Activated CD4-positive, alpha-beta T cell treated with anti-CD3 and anti-CD28 coated beads, Interleukin-2, amount 50 U/mL, for 1 hour (primary cell): ENCODE measurements at places on chromosomes 6 and 20.

GRCh38 chr20:4637081-4637797 lies 84.5 kb upstream of the PRND start:
- DNase-seq = no peak

DNA sequence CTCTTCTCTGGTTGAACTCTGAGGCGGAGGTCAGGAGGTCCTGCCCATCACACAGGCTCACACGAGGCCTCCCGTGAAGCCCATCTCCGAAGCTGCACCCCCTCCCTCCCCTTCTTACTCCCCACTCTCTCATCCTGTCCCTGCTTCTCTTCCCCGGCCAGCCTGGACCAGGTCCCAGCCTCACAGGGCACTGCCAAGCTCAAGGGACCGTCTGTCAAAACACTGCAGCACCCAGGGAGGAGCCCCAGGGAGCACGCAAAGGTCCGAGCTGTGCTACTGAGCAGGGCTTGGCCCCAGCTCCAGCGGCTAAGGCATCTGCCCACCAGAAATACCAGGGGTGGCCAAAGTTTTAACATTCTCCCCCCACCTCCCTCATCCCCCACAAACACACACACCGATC lies 70.0 kb downstream of the PSMG4 start:
- no peak for DNase-seq

GRCh38 chr20:38113401-38114325 lies 51.4 kb downstream of the TGM2 start:
- DNase-seq = no peak

GRCh38 chr6:109457562-109457996 lies 2.0 kb upstream of the MICAL1 start:
- no peak for DNase-seq

GRCh38 chr6:37587866-37588734 lies 88.4 kb upstream of the CCDC167 start:
- no peak for DNase-seq

- no peak for DNase-seq
Measured at GRCh38 chr20:10634211-10634610, 39.6 kb downstream of the JAG1 start.

DNA sequence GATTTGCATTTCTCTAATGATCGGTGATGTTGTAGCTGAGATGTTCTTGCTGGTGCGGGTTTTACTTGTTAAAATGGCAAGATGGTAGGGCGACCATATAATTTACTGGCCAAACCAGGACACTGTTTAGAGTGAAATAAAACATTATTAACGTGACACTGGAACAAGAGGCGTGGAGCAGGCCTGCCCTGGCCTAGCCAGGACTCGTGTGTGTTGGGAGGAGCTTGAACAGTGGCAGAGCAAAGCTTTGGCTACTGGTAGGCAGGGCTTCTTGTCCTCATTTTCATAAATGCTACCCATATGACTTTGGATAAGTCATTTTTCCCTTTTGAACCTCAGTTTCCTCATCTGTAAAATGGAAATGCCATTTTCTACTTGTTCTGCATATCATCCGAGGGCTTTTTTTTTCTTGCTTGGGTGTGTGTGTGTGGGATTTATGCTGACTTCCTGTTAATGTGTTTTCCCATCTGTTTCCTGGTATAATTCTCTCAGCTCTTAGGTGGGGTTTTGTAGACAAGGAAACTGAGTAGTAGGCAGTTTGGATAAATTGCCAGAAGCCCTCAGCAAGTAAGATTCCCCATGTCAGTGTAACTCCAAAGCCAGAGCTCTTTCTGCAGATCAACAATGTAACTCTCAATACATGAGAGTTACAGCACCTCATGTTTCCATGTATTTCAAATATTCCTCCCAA lies 81.7 kb downstream of the TOX2 start:
- no peak for DNase-seq

DNA sequence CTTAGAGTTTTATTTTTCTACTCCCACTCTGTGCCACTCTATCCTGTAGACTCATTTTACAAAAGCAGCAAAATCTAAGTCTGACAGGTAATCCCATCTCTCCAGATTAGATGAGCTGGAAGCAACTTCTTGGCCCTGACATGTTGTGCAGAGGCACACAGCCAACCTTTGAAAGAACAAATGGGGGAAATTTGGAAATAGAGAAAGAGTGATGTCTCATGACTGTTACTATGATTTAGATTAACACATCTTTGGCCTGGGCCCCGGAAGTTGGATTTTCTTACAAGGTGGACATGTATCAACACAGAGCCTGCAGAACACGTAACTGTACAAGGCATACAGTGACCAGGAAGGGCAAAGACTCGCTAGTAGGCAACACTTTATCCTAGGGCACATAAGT lies 227.7 kb downstream of the MYLK4 start:
- no peak for DNase-seq

- no peak for DNase-seq
Measured at GRCh38 chr6:118881440-118882313, 12.3 kb upstream of the ASF1A start.

DNA sequence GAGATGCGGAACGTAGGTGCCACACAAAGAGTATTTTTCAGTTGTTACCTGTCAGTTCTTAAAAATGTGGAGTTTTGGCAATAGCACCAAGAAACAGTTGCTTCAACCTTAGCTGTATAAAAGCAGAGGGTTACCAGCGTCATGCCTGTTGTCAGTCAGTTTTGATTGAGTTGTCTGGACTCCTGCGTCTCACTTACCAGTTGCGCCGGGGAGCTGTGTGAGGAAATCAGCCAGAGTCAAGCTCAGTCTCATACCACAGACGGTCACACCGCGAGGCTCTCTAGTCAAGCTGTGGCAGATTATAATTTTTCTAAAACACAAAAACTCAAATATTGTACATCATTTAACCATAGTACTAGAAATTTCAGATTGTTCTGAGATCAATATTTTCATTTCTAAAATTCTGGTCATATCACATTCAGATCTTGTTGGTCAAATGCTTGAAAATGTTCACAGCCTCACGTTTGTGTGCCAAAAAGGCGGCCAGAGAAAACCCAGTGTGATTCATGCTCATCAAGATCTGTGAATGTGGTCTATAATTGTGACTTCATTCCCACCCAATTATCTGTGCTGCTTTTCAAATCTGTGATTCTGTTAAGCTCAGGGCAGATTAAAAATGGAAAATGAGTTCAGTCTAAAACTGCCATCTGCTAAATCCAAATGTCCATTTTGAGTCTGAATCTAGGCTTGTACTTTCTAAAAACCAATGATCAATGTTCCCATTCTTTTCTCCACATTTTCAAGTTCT lies 37.5 kb downstream of the SASH1 start:
- DNase-seq = no peak

DNA sequence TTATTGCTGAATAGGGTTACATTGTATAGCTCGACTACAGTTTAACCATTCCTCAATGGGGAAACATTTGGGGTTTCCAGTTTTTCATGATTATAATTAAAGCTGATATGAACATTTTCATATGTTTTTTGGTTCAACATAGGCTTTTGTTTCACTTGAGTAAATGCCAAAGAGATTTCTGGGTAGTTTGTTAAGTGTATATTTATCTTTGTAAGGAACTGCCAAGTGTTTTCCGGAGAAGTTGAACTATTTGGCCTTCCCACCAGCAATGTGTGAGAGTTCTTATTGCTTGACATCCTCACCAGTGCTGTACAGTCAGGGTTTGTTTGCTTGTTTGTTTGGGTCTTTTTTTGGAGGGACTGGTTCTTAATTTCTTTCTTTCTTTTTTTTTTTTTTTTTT lies 83.7 kb upstream of the RALY start:
- DNase-seq = no peak

DNA sequence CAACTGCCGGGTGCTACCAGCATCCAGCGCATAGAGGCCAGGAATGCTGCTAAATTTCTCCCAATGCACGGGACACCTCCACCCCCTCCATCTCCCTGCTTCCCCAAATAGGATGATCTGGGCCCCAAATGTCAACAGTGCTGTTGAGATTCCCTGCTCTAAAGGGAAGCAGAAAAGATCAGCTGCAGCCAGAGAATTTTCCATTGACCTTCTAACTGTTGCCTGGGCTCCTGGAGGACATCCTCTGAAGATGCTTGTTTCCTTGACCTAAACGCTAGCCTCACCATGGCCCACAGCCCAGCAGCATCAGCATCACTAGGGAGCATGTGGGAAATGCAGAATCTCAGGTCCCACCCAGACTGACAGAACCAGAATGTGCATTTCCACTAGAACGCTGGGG lies 161.3 kb downstream of the GMPR start:
- no peak for DNase-seq

DNA sequence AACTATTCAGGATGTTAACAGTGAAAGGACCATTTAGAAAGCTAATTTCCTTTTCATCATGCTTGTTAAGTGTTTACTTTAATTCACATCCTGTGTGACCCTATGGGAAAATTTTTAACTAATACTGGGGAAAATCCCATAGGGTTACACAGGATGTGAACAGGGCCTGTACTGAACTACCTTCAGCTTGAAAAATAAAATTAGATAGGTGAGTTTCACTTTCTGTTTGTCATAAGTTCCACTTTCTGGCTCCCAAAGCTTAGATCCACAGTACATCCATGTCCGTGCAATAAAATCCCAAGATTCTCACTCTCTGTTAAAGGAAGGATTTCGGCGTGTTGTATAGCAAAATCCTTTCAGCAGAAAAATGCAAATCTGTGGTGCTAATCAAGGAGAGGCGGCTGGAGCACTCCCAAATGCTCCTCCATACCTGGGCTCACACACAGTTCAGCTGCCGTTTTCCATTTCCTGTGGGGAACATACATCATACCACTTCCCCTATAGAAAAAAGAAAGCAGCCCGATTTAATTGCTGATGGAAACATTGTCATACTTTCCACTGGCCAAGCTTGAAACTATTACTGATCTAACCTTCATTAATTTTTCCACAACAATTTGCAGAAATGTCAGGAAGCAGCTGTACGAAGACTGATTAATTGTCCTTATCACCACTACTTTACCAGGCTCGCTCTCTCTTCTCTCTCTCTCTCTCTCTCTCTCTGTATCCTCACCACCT lies 125.2 kb downstream of the HIVEP2 start:
- DNase-seq = peak; percentile 45

DNA sequence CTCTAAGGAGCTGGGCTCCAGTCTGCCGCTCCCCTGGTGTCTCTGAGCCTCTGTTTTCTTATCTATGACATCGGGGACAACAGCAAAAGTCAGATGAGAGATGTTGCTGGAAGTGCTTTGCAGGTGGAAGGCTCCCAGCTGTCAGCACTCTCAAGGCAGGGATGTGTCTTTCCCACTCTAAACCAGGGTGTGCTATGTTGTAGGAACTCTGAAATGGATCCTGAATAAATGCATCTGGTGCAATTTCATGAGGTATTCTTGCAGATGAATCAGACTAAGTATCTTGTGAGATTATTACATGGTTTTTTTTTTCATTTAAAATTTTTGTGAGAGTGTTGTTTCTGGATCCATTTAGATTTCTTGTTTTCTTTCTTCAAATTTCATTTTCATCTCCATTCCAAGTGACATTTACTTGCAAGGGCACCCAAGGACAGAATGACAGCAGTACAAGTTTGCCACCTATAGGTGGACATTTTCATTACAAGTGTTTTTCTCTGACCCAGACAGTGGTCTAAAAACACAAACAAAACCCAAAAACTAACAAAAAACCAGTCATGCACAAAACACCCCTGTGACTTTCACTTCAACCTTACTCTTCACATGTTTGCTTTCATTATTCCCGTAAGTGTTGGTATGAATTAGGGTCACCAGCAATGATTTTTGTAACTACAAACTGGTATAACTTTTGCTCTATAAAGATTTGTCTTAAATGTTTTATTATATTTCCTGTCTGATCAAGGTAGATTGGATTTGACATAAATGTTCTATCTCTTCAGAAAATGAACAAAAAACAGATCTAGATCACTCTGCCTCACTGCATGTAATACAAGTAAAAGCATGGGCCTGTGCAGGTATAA lies 14.7 kb upstream of the SIM1 start:
- DNase-seq = no peak

- no peak for DNase-seq
Measured at GRCh38 chr6:15916581-15916980, 212.3 kb upstream of the MYLIP start.

DNA sequence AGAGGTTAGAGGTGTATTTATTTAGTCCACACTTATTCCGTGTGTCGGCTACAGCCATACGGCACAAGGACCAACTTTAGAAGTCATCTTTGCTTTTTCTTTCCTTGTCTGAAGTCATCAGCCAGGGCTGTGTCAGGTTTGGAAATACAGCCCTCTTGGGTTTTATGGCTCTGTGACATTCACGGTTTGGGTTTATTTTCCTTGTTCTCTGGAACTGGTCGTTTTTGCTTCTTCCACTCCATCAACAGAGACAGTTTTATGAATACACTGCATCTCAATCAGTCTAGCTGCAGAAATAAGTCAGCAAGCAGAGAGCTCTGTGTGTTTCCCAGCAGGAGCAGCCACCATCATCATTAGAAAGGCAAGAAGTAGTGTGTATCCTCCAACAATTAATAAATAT lies 132.5 kb downstream of the TBC1D7 start:
- DNase-seq = no peak

DNA sequence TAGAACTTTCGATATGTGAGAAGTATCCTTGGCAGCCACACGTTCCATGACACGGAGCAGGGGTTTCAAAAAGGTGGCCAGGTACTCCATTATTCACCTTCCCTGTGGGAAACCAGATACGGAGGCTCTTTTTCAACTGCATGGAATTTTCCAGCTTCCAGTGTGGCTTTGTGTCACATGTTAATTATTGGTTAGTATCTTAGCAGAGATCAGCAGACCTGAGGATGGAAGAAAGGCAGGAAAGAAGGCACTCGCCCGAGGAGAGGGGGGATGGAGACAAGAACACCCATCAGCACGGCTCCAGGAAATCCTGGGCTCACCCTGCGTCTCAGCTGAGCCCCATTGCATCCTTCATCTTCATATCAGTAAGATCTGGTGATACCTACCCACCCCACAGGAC lies 115.5 kb downstream of the PXDC1 start:
- DNase-seq = no peak

GRCh38 chr6:71473926-71474325 lies 185.3 kb downstream of the OGFRL1 start:
- no peak for DNase-seq

- DNase-seq = no peak
Measured at GRCh38 chr6:10140824-10141223, 274.1 kb downstream of the TFAP2A start.

DNA sequence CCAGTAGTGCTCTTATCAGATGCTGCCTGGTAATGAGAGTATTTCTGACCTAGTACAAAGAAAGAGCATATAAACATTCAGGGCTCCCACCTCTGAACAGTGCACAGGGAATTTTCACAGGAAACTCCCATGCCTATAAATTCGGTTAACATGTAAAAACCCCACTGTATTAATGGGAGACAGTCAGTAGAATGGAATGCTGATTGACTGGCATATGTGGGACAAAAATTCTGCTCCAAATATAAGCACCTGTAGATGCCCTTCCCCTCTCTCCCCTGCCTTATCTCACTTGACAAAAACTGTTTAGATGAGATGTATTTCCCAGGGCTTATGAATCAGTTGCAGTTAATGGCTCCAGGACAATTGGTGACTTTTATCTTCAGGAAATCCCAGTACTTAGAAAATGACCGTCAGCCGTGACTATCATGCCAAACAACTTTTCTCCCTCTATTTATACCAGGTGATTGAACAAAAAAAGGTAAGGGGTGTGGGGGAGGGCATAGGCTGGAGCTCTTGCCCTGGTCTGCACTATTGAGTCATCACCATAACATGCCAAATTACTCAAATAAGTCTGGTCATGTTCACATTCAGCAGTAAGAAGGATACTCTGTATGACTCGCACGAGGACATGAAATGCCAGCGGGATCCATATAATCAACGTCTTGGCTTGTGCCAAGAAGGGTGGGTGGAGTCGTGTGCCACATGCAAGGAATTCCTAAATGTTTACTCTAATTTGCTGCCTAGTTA lies 176.4 kb upstream of the BMP2 start:
- no peak for DNase-seq
